NCI-H748 treated with DMSO at 0.1 percent for 48 hours (cell line): ENCODE measurements at places on chromosomes 1 and 21.

DNA sequence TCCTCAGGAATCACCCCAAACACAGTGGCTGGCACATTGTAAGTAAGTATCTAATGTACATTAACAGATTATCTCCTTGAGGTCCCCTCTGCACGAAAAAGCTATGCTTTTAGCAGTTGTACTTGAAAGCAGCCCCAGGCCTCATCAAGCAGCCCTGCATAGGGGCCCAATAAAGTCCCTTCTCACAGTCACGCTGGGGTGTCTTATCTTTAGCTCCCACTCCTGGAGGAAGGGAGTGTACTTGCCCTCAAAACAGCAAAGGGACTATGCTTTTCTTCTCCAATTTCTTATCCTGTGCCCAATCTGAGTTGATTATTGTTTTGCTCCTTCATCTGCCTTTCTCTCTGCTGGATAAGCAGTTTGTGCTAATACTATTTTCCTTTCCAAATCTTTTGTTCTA, 168.8 kb upstream of the PLXNA2 start:
- DNase-seq: no peak

GRCh38 chr21:25904044-25904695, 169.4 kb downstream of the GABPA start:
- DNase-seq: no peak

GRCh38 chr1:88216441-88216840, 467.6 kb upstream of the PKN2 start:
- DNase-seq: peak; percentile 13

- DNase-seq: no peak
Measured at GRCh38 chr1:116432655-116433265, 59.7 kb downstream of the ATP1A1 start.

DNA sequence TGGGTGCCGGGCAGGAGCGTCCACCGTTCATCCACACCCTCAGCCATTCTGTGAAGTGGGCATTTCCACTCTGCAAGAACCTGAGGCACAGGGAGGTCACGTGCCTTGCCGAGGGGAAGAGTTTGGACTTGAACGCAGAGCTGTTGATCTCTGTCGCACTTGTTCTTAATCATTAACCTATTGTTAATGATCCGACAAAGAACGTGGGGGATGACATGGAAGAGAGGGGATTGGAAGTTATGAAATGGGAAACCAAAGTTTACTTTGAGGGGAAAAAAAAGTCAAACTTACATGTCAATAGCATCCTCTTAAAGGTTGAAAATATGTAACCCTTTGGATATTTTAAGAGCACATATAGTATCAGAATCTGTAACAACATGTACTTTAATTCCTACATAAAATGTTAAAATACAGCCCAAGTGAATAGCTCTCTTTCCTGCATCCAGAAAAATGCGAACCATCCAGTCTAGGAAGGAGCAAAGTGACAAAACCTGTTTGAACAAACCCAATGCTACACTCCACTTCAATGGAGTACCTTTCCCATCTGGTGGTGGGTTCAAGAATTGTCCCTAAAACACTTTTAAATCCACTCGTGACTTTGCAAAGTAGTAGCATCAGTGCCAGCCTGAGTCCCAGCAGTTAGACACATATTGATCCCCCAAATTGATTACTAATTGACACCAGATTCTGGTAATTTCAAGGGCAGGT, 75.5 kb downstream of the SETD4 start:
- DNase-seq: no peak

- DNase-seq: no peak
Measured at GRCh38 chr1:76075877-76076276, 1.3 kb downstream of the ST6GALNAC3 start.

DNA sequence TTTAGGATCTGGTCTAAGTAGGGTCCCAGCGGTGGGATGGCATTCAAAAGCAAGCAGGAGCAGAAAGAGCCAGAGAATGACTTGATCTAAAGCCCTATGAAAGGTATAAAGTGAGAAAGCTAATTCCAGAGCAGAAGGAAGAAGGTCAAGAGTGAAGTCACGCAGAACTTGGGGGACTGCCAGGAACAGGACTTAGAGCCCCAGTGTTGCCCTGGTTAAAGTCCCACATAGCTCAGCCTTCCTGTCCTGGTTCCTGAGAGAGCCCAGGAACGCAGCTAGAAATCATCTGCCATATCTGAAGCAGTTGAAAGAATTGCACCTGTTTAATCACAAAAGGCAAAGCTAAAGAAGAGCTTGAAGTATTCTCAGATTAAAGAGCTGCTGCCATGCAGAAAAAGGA, 160.6 kb upstream of the ATP1B1 start:
- no peak for DNase-seq
